ENCODE measurements at places on chromosomes 12 and 14.

DNA sequence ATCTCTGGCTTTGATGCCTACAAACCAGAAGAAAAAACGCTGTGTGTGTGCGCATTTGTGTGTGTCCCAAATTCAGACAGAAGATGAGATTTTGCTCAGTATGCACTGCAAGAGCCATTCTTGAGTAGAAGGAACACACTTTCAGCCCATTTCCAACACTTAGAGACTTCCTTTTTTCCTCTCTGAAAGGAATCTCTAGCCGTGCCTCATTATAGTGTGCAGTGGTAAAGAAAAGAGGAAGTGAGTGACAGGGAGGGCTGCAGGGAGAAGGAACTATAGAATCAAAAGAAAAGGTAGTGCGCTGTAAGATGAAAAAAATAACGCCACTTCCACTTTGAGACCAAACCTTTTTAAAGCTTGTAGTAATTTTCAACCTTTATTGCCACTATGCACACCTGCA, 1400.9 kb upstream of the FLRT2 start:
- DNase-seq, result no peak

DNA sequence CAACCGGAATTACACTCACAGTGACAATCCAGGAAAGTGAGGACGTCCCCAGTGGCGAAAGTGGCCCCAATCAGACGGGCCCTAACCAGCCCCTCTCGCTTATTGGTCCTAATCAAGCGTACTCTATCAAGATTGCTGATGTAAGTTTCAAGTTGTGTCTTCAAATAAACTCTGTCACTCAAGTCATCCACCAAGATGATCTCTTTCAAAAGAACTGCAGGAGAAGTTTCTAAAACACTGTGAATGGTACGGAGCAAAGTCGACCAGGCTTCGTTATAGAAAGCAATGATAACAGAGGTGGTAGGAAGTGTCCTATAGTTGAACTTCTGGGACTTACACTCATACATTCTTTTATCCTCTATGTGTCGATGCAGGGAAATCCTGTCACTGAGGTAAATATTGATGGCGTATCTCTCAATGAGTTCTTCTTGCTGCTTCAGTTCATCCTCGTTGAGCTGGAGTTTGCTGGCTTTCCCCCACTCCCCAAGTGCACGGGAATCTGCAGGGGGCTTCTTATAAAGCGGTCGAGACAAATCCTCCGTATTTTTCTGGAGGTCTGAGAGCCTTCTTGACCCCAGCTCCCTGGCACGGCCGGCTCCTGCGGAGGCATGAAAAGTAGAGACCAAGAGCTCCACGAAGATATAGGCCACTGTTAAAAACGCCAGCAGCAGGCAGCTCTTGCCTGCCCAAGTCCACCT, 604 bp downstream of the GALNT4 start:
- DNase-seq, result no peak

GRCh38 chr14:92863286-92864080, 59.5 kb upstream of the CHGA start:
- no peak for DNase-seq

- no peak for DNase-seq
These were observed 77.6 kb downstream of the NTF3 start for GRCh38 chr12:5509557-5509956.

DNA sequence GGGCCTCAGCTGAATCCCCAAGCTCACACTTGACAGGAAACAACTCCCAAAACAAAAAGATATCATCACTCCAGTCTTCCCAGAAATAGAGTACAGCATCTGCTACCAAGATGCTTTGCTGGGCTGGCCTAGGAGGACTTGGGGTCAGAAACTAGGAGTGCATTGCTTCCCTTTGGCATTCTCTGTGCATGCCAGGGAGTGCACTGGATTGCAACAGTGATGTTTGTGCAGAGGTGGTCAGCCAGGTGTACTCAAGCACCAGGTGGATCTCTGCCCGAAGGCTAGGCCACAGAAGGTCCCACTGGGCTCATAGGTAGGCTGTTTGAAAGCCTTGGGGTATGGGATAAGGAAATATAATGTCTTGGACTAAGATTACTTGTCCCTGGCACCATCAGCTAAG, 51.1 kb downstream of the RAB35 start:
- DNase-seq, result no peak

DNA sequence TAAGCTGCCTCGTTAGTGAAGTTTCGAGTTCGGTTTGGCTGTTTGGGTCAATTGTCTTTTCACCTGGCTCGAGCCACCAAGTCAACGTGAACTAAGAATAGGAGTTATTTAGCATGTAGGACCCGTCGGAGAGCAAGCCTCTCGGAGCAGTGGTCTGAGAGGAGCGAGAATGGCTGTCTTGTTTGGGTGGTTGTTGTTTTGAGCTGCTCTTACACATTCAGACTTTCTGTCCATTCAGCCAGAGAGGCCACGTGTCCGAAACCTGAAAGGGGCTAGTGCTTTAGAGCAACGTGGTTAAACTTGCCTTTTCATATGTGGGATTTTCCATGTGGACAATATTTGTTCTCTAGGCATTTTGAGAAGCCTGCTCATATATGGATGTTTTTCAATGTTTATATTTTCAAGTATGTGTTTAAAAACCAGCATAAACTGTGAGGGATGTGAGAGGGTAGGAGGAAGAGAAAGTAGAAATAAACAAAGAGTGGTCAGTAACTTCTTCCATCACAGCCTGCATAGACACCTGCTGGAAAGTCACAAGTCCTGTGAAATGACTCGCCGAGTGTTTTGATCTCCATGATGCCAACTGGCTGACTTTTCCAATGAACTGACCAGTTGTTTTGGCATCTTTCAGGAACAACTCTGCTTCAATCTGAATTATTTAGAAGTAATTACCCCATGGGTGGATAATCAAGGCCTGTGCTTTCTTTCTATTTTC, 221.0 kb downstream of the ASCL1 start:
- no peak for DNase-seq

DNA sequence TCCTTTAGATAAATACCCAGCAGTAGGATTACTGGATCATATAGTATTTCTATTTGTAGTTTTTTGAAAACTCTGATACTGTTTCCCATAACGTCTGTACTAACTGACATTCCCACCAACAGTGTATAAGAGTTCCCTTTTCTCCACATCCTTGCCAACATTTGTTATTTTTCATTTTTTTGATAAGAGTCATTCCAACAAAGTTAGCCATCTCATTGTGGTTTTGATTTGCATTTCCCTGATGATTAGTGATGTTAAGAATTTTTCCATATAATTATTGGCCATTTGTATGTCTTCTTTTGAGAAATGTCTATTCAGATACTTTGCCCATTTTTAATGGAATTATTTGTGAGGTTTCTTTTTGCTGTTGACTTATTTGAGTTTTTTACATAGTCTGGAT, 486.0 kb downstream of the FLRT2 start:
- DNase-seq, result no peak

GRCh38 chr14:70114621-70115156, 74.1 kb downstream of the SLC8A3 start:
- DNase-seq, result no peak

GRCh38 chr12:76919383-76920171, 40.8 kb upstream of the CSRP2 start:
- no peak for DNase-seq

DNA sequence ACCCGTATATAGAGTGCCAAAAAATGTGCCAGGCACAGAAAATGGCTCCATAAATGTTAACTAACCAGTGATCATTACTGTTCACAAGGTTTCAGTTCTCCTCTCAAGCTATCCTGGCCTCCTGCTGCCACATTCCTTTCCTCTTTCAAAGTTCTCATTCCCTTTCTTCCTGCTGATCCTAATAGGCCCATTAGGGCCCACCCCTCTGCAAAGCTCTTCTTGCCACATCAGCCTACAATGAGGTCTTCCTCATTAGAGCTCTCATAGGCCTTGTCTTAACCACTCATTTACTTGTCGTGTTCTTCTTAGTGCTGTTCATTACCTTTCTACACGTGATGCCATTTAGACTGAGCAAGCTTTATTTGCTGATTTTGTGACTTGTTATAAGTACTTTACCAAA, 40.5 kb downstream of the RPS29 start:
- no peak for DNase-seq

GRCh38 chr14:58801086-58801485, 163.3 kb downstream of the DACT1 start:
- DNase-seq, result no peak

GRCh38 chr14:72711936-72712335, 182.0 kb downstream of the DPF3 start:
- DNase-seq, result no peak

DNA sequence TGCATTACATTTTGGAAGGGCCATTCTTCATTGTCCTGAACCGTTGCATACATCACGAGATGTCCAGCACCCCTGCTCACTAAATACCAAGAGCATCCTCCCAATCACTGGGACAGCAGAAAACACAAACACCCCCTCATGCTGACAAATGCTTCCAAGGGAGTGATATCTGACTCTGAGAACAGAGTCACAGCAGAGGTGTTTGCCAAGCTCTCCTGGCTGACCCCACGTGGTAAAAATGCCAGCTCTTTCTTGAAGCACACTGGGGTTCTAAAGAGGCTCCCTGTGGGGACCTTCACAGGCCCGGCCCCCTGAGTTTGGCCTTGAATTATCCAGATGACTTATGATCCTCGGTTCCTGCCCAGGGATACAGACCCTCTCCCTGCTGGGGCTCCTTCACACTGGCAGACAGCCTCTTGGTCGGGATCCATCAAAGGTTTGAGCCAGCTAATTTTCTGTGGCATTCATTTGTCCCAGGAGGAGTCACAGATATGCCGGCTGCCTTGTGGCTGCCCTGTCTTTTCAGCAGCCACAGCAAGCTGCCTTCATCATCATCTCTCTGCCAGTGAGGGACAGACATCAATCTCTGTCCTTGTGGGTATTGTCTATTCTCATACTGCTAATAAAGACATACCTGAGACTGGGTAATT, 43.1 kb upstream of the PSMC1 start:
- DNase-seq, result no peak

DNA sequence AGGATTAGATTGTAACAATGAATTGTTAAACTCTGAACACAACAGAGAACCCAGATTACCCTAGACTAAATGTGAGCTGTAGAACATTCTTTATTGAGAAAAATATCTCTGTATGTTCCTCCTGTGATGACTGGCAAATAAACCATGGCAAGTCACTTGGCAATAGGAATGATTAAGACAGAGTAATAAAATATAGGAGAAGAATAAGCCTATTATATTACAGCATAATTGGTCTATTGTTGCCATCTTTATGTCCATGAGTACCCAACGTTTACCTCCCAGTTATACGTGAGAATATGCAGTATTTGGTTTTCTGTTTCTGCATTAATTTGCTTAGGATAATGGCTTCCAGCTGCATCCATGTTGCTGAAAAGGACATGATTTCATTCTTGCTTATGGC, 211.2 kb upstream of the AVPR1A start:
- no peak for DNase-seq

GRCh38 chr14:31828946-31829868, 247.9 kb upstream of the ARHGAP5 start:
- no peak for DNase-seq

GRCh38 chr12:95131589-95132340, 58.3 kb upstream of the NR2C1 start:
- DNase-seq, result no peak

GRCh38 chr12:104480826-104481440, 24.2 kb downstream of the CHST11 start:
- DNase-seq, result no peak

All from CMK (cell line).